GM12892 (cell line): ENCODE measurements at places on chromosomes 5 and 9.

DNA sequence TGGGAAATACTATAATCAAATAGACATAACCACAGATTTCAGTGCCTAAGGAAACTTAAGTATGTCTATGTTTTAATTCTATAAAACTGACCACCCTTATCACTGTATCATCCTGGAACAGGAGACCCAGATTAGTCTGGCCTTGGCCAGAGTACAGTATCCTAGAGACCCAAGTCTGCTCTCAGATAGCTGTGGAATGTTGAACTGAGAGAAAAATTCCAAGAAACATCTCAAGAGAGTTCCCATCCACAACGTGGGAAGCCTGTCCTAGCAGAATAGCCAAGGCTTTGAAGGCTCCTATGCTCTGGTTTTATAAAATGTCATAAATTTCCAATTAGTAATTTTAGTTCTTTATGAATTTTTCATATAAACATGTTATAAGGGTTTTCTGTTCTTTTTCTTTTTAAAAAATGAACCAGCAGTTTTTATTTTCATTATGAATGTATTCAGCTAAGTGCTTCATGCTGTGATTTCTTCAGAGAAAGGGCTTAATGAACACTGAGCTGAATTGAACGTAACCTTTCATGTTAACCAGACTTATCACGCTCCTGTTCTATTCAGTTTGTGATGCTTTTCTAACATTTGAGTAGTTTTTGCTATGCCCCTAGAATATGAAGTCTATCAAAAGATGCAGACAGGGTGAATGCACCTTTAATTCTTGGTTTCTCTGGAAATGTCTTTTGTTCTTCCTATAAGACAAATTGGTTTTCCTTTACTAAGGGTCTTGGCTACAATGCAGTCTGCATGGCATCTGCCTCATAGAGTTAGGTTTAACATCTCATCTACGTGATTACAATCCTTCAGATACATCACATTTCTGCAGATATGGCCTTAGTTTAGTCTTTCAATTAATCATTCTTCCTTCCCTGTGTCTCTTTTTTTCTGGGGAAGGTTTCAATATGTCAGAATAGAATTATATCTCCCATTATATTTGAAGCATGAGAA, 230.8 kb downstream of the CYLC2 start:
- DNase-seq = no peak

DNA sequence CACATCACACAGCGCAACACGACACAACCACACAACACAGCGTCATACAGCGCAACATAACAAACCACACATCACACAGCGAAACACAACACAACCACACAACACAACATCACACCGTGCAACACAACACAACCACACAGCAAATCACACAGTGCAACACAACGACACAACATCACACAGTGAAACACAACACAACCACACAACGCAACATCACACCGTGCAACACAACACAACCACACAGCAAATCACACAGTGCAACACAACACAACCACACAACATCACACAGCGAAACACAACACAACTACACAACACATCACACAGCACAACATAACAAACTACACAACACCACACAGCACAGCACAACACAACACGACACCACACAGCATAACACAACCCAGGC, 40.4 kb upstream of the PTCH1 start:
- DNase-seq = no peak

GRCh38 chr5:170571281-170571731, 67.5 kb downstream of the KCNIP1 start:
- DNase-seq = no peak

DNA sequence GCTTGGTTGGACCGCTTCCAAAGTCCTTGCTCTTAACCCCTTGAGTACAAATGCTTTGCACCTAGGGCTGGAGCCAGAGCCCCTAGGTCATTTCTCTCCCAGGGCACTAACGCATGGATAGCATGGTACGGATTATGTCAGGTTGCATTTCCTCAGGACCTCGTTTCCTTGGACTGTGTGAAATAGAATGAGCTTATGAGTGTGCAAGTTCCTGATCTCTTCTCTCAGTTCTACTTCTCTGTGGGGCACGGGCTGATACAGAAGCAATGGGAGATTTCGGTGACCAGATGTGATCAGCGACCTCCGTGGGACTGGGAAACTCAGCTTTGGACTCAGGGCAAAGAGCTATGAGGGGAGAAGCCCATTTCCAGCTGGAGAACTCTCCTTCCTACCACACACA, 14.2 kb downstream of the SPARC start:
- DNase-seq = no peak

DNA sequence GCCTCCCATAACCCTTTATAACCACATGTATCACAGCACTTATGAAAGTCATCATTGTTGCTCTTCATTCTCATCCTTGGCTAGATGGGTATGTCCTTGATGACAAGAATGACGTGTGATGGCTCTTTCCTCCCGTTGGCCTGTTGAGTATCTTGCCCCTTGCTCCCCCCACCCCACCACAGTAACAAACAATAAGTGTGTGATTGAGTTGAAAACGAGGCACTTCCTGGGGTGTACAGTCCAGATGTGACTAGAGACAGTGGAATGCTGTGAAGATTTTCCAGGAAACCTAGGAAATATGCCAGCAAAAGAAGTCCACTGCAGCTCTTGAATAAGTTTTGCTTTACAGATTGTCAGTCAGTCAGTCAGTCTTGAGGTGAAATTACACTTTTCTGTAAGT, 262.5 kb downstream of the ELAVL2 start:
- DNase-seq = no peak

- peak; percentile 18 for DNase-seq
Observed at GRCh38 chr5:980966-981365, 27.6 kb upstream of the NKD2 start.

DNA sequence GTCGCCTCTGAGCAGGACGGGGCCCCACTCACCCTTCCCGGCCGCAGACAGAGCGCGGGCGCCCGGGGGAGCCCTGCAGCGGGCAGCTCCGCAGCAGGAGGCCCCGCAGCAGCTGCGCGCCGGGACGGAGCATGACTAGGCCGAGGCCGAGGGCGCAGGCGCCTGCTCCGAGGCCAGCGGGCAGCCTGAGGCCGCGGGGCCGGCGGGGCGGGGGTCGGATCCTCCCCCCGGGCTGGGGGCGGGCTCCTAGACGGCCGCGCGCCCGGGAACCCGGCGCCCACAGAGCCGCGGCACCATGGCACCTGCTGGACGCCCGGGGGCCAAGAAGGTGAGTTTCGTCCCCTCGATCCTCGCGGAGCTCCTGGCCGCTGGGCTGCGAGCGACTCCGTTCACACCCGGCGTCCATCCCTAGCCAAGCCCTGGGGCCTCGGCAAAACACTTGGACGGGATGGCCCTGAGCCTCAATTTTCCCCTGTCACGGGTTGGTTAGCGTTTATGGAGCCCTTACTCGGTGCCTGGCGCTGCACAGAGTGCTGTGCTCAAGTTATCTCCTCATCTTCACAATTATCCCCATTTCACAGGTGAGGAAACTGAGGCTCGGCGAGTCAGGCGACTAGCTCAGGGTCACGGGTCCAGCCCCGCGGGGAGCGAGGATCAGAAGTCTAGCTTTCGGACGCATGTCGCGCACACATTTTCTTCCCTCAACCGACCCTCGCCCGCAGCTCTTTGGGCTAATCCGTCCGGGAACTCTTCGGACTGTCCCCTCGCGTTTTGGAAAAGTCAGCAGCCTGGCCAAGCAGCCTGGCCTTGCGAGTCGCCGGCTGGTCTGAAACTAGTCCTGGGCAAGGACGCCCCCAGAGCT, at the start of the genes BHMT2 and DMGDH:
TSS of gene BHMT2 (plus strand) at position 280 of the 862 bp plus-strand sequence. CDS start at position 296, 16 bp downstream.
TSS of gene DMGDH (minus strand) at position 187 of the 862 bp plus-strand sequence. CDS start at position 133, 54 bp downstream.
- peak; percentile 10 for DNase-seq
